ENCODE measurements at places on chromosomes 13 and 19.

DNA sequence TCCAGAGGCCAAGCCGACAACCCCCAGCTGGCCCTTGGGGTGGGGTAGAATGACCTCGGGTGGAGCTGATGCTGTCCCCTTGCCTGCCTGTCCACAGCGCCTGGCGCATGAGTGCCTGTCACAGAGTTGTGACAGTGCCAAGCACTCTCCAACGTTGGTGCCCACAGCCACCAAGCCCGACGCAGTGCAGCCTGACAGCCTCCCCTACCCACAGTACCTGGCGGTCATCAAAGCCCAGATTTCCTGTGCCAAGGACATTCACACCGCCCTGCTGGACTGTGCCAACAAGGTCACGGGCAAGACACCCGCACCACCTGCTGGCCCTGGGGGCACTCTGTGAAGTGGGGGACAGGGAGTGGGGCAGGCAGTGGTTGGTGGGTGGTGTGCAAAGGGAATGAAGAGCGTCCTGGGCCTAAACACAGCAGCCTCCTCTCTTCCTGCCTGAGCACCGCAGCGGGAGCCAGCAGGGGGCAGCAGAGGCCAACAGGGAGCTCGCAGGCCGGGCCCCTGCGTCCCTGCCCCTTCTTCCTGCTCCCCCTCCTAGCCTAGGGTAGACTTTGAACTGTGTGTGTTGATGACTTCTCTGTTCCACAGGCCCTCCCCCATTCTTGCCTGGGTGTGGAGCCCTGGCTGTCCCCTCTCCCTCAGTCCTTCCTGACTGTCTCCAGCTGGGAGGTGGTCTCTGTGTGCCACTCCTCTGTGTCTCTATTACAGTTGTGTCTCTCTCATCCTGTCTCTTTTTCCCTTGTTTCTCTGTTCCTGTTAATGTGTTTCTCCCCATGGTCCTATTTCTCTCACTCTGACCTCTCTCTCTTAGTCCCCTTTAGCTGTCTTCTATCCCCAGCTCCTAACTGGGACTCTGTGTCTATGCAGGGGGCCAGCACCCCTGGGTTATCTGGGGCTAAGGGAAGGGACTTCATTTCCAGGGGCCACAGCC lies 6.5 kb downstream of the MED29 start:
- peak; percentile 90 for DNase-seq

DNA sequence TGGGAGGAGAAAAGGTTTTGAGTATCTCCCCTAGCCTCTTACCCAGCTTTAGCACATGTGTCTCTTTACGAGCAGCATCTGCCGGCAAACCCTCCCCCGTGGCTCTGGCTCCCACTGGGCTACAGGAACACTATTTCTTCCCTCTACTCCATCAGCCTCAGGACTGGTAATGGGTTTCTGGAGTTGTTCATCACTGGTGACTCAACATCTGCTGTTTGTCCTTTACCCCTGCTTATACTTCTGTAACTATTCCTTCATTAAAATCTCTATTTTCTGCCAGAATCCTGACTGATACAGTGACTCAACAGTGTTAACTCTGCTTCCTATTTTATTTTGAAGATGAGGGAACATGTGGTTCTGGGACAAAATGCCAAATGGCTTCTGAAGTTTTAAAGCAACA lies 437.3 kb upstream of the HTR2A start:
- no peak for DNase-seq

DNA sequence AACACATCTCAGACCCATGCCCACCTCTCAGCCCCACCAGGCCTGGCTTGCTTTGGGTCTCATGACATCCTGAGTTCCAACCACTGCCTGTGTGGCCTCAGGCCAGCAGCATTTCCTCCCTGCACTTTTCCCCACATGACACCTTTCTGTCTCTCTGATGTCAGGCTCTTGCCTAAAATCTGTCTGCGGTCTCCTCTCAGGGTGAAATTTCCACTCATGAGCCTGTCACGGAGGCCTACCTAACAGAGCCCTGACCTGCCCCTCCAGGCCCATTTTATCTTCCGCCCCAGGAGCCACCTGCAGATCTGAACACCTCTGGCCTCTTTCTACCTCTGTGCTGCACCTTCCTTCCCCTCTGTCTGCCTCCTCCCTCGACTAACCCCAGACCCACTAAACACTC lies 93.5 kb downstream of the ZDHHC20 start:
- no peak for DNase-seq

DNA sequence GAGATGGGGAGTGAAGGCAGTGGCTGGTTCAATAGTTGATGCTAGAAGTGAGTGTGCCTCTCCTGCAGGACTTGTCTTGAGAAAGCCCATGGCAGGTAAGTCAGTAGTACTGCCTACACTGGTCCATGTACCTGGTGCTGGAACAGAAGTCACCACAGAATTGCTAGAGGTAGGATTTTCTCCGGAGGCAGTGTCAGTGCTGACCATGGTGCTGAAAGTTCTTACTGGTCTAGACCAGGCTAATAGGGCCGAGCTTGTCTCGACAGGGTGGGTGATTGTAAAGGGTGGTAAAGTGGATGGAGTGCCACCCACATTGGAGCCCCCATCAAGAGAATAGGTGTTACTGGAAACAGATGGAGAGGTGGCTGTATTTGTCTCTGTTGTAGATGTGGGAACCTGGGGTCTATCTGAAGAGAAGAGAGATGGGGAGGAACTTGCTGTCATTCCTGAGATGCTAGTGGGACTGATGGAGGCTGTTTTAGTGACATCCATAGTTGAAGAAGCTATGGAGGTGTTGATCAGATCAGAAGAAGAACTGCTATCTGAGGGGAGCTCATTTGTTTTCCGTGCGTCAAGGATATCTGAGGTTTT lies 36.6 kb downstream of the MUC16 start:
- no peak for DNase-seq

DNA sequence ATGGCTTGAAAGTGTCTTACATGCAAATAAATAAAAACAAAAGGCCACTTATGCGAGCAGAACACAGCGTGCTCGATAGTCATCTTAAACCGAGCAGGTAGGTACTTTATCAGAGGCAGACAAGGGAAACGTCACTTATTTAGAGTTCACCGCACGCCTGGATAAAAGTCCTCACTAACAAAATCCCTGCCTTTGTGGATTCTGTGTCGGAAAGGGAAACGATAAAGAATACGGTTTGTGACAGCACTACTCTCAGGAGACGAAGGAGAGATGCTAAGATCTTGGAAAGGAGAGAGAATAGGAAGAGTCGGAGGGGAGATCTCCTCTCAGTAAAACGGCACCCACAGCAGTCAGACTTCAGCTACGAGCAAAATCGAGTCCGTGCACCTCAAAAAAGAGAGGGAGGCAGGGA lies 581 bp downstream of the RCBTB1 start:
- DNase-seq = no peak

GRCh38 chr19:51750400-51751094 lies 1.1 kb downstream of the FPR1 start:
- no peak for DNase-seq

- DNase-seq = no peak
These were observed 33.6 kb downstream of the NALCN start for GRCh38 chr13:101382701-101383100.

DNA sequence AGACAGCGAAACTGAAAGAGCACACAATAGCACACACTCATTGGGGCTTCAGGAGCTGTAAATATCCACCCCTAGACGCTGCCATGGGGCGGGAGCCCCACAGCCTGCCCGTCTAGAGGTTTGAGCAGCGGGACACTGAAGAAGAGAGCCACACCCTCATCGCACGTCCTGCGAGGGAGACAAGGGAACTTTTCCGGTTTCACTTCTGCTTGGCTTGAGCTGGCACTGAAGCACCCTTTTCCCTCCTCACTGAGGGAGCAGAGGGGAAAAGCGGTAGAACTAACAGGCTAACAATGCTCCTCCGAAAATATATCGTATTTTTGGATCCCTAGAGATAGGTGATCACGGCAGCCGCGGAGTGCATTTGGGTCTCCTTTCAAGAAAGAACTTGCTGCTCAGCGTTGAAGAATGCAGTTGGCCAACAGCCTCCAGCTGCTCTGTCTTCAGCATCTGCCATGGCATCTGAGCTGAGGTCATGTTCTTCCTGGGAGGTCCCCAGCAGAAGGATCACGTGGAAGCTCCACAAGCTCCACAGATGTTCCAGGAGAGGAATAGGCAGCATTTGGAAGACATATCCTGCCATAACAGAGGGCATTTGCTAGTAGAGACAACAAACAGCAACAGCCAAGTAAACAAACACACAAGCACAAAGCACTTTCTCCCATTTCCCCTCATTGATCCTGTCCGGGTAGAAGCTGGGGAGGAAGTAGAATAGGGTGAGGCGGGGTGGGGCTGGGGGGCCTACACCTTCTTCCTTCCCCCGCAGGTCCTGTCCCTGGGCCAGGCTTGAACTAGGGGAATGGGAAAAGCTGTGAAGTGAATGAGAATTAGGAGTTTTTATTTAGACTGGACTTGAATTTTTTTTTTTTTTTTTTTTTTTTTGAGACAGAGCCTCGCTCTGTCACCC lies 44.8 kb upstream of the ALOX5AP start:
- no peak for DNase-seq

GRCh38 chr13:82867284-82867683 lies 1015.0 kb downstream of the SLITRK1 start:
- no peak for DNase-seq

GRCh38 chr13:41833831-41834230 lies 127.1 kb downstream of the VWA8 start:
- no peak for DNase-seq

DNA sequence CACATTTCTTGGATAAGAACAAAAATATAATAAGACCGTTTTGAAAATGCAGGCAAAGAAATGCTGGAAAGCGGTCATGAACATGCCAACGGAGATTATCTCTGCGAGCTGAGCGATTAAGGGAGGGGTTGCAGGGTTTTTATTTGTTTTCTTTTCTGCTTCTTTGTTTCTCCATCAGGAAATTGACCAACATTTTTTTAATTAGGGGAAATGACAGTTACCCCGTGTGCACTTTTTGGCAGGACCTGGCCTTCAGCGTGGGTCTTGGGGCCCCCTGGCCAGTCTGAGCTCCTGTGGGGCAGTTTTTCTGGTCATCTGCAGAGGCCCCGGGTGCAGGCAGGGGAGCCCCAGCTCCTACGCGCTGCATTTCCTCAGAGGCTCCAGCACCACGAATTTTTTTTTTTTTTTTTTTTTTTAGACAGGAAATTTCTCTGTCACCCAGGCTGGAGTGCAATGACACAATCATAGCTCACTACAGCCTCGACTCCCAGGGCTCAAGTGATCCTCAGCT lies 31.3 kb upstream of the HOMER3 start:
- DNase-seq = no peak

- DNase-seq = no peak
These were observed 41.2 kb upstream of the USPL1 start for GRCh38 chr13:30576528-30576927.

DNA sequence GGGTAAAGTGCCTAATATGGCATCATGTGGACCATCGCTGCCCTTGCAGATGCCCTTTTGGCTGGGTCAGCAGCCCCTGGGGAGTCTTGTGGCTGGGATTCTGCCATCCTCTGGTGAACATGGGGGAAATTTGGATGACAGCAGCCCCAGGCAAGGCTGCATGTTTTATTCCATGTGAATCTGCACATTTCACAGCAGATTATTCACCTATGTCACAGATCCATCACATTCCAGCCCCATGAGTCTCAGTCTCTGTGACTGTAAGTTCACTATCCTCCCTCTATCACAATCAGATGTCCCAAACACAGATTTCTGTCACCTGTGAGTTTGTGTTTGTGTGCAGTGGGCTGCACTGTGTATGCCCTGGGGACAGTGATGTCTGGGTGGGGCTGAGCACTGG lies 36.8 kb upstream of the PSG9 start:
- no peak for DNase-seq

DNA sequence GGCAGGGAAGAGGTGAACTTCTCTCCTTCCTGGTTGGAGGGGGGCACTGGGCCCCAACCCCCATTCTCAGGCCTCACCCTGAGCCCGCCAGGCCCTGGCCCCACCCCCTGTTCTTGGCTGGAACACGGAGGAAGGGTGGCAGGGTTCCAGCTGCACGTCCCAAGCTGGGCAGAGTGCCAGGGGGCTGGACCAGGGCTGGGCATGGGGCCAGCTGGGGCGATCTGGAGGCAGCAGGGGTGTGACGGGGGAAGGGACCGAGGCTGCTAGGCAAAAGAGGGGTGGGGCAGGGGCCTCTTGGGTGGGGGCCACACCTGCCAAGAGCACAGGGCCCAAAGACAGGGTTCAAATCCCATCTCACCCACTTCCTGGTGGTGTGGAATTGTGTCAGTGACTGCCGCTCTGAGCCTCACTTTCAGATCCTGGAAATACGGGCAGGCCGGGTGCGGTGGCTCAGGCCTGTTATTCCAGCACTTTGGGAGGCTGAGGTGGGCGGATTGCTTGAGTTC lies 2.2 kb downstream of the HIF3A start:
- DNase-seq = no peak

DNA sequence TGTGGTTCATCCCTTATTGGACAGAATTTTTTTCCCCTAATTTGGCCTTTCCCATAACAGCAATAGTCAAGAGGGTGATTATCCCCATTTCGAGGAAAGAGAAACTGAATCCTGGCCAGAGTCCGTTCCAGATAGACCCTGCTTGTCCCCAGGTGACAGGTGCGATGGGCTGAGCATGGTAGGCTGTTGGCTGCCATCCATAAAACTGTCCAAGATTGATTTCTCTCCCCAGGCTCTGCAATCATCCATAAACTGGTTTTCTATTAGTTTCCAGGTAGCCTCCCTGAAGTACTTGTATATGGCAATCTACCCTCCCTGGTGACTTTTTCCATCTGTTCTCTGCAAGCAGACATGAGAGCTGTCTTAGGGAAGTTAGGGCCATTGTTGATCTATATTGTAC lies 25.4 kb downstream of the SERP2 start:
- no peak for DNase-seq

GRCh38 chr13:107865643-107866031 lies 349.7 kb downstream of the LIG4 start:
- DNase-seq = no peak

- no peak for DNase-seq
These were observed 65.4 kb upstream of the WDFY2 start for GRCh38 chr13:51518827-51519226.

GRCh38 chr19:33416307-33417215 lies 43.1 kb downstream of the CEBPG start:
- DNase-seq = peak; percentile 85
